ENCODE measurements at places on chromosomes 7 and 10.

- no peak for DNase-seq
Observed at GRCh38 chr10:3729397-3729976, 55.5 kb downstream of the KLF6 start.

- DNase-seq, result no peak
Observed at GRCh38 chr7:45140827-45141226, 16.8 kb upstream of the RAMP3 start.

- DNase-seq, result no peak
Observed at GRCh38 chr7:41272664-41273063, 430.2 kb downstream of the INHBA start.

DNA sequence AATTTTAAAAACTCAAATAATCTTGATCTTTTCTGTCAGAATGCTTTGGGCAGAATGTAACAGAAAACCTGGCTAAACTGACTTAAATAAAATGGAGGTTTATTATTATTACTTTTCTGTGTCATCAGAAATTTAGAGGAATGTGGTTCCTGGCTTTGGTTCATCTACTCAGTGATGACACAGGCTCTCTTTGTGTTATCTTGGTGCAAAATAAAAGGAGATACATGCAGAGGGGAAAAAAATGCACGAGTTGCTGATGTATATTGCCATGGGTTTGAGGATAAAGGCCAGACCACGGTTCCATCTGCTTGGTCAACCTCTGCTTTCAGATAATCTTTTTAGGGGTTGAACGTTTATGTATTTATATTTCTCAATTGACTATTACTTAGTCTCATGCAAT is 181.4 kb downstream of the SUGCT start:
- DNase-seq, result no peak

DNA sequence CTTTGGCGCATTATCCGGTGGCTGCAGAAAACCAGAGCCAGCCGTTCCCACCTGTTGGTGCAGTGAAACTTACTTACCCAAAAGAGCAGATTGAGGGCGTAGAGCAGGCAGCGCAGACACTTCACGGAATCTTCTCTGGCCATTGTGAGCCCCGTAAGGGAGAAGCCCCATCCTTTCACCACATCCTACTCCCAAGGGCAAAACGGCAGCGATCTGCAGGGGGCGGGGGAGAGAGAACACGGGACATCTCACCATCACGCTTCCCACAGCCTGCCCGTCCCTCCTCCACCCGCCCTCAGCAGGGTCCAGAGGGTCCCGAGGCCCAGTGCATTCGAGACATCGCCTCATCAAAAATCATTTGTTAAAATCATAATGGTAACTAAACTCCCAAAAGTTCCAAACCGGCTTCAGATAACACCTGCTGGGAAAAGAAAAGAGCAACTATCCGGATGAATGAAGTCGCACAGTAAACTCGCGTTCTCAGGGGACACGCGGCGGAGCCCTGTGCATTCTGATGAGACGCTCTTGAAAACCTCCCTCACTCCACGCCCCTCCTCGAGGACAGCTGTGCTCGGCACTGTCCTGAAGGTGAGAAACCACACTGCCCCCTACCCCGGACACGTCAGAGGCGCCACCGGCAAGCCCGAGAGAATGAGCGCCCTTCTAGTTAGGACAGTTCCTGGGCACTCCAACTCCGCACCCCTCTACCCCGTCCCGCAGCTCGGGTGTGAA is 1.2 kb downstream of the TSPAN12 start:
- DNase-seq, result no peak

- no peak for DNase-seq
Observed at GRCh38 chr10:34319197-34319846, 495.8 kb downstream of the PARD3 start.

DNA sequence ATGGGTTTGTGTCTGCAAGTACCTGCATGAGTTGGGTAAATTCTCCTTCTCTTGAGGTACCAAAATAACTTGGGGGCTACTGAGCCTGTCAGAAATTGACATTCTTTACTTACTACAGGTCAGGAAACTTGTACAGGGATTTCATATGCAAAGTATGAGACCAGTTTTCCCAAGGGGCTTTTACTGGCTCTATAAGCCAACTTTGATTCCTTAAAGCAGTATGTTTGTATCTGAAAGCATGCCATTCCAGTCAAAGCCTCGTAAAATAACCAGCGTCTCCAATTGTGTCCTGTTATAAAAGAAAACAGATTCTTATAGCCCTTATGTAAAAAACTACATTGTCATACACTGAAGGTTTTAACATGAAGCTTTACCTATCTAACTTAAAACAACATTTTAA is 90.2 kb downstream of the ZNF467 start:
- no peak for DNase-seq

DNA sequence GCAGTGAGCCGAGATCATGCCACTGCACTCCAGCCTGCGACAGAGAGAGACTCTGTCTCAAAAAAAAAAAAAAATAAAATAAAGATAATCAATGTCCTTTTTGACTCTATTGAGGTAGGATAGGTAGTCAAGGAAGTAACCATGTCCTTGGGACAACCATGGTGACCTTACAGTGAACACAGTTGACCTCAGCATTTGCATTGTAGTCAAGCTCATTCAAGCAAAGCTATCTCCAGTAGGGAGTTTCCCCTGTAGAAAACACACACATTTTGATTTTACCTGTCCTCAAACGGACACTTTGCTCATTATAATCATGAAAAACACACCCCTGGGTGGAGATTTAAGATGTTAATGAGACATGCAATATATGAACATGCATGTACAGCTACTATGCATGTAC is 171.7 kb downstream of the KIF20B start:
- no peak for DNase-seq
